ENCODE measurements at places on chromosomes 13 and 19. TPM values are rescaled to one million over a fixed set of nuclear protein-coding genes. Genes with fewer than 3 reads are reported as not detected.
A peak's percentile ranks its signal among the peaks of the same experiment; 100 is the strongest.

Gene RUBCNL
- 1.9 TPM for total RNA-seq

Gene PGLYRP2
- not detected for total RNA-seq

Gene FGF21
- not detected for total RNA-seq

Gene HSPB6
- total RNA-seq = 0.78 TPM

Gene GGN
- not detected for total RNA-seq

Gene KIR2DL1
- total RNA-seq = not detected

Gene ANKRD24
- 1.6 TPM for total RNA-seq

DNA sequence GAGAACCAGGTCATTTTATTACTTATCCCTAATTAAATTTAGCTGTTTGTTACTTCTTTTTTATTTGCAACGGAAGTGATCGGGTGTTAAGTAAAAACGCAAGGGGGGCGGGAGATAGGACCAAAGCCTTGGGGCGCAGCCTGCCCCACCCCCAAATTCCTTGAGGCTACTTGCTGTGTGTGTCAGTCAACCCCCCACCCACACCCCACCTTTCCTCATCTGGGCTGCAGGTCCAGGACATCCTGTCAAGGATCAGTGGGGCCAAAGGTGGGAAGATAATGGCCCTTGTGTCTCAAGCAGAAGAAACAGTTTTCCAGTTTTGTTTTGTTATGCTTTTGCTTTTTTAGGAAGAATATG, 1.2 kb upstream of the FOXO1 start:
- no peak for DNase-seq

DNA sequence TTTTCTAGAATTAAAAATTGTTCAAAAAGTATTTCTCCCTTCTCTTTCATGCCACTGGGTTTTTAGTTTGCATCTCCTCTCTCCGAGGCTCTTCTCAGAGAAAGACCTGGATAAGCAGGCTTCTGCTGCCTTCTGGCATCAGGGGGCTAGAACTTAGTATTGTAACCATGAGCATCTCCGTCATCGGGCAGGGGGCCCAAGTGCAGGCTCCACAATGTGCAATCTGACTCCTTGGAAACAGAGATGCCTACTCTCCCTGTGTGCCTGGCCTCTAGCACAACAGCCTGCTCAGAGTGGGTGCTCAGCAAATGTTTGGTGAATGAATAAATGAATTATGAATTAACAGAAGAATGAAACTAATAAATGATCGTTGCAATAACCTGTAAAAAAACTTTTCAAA, 45.6 kb upstream of the MTIF3 start:
- no peak for DNase-seq

- DNase-seq = no peak
These were observed 14.0 kb downstream of the GNA15 start for GRCh38 chr19:3149526-3150505.

DNA sequence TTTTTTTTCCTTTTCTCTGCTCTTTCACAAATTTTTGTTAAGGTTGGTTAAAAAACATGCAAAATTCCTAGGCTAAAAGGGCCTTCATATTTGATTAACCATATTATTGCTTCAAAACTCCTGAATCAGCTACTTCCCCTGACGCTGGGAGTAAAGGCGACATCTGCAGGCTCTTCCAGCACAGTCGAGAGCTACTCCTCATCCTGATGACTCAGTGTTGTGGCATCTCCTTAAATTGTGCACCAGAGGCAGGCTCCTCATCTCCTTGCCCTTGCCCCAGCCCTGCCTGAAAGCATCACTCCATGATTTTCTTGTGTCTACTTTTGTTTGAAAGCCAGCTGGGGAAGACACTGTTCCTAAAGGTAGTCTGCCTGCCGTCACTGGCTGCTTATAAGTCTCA, 24.5 kb upstream of the SOX1 start:
- no peak for DNase-seq

DNA sequence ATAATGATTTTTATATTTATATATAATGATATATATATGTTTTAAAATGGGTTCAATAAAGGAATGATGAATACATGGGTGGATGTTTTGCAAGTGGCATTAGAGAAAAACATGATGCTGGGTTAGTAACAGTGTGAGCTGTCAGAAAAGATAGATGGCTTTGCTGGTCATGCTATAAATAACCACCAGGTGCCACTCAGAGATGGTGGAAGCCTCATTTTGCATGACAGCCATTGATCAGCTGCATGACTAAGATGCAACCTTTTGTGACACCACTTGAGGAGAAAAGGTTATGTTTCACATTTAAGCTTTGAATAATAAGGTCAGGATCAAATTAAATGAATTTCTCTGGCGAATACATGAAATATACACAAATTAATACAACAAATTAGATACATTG, 737.7 kb downstream of the PCDH9 start:
- no peak for DNase-seq

DNA sequence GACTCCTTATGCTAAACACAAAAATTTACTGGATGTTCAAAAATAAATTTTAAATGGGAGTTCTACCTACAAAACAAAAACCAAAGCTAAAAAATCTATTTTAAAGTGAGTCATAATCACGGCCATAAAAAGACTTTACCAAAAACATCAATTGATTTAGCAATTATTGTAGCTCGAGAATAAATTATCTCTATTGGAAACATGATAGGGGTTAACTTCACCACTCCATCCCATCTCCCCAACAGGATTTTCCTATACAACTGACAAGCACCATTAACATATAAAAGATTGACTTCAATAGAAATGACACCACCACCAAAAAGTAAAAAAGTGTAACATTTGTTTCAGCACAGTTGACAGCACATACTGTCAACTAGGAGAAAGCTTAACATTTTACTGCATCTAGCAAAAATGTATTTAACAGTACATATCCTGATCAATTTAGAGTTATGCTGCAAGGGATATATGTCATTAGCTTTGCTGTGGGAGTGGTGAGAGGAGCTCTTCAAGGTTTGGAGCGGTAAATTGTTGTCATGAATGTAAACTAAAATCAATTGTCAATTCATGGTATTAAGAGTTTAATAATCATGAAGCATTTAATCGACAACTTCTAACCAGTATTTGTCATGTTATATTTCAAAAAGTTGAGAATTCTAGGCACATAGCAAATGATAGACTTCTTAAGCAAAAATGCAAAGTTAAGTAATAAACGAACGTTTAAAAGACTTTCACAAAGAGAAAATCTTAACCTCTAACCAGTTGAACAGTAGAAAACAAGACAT, 3.8 kb downstream of the UBL3 start:
- DNase-seq = no peak

DNA sequence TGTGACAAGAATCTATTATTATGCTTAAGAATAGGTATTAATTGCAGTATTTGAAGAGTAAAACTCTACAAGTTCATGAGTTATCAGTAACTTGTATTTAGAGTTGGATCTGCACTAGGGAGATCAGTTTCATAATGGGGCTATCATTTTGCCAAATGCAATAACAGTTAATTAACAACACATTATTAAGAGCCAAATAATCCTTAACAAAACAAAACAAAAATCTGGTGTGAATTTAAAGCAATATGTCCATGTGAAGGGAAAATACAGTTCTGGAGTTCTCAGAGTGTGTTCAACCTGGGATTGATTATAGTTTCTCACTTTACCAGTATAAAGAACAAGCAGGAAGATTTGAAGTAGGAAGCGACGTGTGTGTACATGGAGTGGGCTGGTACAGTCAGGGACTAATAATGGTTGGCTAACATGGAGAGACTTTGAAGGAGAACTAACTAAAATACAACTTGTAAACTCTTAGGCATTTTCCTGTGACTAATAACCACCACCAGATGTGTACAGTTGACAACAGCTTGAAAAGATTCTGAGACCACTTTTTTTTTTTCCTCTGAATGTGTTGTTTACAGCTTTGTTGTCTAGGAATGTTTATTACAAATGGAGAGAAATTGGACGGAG, 58.5 kb downstream of the POSTN start:
- DNase-seq = no peak

GRCh38 chr13:110346661-110347067, 39.6 kb downstream of the COL4A2 start:
- DNase-seq = no peak

DNA sequence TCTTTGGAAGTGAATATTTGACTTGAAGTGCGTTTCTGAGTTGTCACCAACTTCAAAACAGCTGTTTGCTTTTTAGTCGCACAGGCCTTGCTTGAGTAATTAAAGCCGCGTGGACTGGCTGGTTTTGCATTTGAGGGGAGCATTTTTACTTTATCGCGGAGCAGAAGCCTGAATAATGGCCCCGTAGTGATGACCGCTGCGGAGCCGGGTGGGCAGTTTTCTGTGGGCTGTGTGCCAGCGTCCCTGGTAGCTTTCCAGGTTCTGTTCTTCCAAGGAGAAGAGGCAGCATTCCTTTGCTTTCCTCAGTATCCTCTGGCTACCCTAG, 1.1 kb downstream of the NAA16 start:
- no peak for DNase-seq

DNA sequence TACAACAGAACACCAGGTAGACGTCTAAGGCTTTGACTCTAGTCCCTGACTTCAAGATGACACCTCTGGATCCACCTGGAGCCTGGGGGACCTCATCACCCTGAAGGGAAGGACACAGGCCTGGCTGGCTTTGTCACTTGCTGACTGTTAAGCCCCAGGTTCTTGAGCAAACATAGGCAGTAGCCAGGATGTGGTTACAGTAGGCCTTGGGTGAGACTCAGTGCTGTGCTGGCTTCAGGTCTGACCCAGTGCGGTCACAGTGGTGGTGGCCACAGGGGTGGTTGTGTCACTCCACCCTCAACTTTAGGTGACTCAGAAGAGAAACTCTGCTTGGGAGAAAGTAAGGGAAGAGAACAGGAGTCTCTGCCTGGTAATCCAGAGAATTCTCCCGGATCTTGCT, 497.8 kb downstream of the UQCRFS1 start:
- DNase-seq = no peak

DNA sequence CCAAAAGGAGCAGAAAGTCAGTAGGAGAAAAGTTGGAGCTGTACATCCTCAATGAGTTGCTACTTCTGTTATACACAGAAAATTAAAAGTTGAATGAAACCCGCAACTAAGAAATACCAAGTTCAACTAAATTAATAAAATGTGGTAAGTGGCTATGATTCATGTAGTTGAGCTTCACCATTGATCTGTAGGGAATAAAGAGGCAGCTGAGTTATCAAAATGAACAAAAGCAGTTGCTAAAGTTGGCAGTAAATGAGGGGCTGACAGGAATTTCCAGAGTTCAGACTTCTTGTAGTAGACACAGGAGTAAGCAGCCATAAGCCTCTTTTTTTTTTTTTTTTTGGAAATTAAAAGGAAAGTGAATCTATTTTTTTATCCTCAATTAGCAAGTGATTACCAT, 234.6 kb downstream of the POSTN start:
- DNase-seq = no peak

- no peak for DNase-seq
These were observed 293.6 kb downstream of the DNAJC15 start for GRCh38 chr13:43316946-43317353.

- no peak for DNase-seq
These were observed at the start of gene CXCL17 for GRCh38 chr19:42442833-42443232. TSS of gene CXCL17 (minus strand) at chr19:42442946. CDS start at chr19:42442832, 114 bp downstream.

- no peak for DNase-seq
These were observed 24.5 kb downstream of the DIAPH3 start for GRCh38 chr13:60139272-60139671.

GRCh38 chr19:45250832-45251451, at the start of gene MARK4:
TSS of gene MARK4 (plus strand) at chr19:45251271. CDS start at chr19:45251589, 318 bp downstream.
- DNase-seq = peak; percentile 61

DNA sequence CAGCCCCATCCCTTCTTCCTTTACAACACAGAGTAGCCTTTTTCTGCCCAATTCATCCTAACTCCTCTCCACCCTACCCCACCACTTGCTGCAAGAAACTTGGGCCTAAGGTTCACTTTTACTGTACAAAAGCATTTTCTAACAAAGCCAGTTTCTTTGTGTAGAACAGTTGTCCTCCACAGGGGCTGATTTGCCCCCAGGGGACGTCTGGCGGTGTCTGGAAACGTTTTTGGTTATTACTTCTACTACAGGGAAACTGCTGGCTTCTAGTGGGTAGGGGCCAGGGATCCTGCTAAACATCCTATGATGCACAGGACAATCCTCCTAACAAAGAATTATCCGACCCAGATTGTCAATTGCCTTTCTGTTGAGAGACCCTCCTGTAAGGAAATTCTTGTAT, 7.3 kb upstream of the LMO7 start:
- no peak for DNase-seq

Measured in activated naive CD8-positive, alpha-beta T cell treated with anti-CD3 and anti-CD28 coated beads for 36 hours (primary cell).